ENCODE measurements at places on chromosomes 1 and 21.

DNA sequence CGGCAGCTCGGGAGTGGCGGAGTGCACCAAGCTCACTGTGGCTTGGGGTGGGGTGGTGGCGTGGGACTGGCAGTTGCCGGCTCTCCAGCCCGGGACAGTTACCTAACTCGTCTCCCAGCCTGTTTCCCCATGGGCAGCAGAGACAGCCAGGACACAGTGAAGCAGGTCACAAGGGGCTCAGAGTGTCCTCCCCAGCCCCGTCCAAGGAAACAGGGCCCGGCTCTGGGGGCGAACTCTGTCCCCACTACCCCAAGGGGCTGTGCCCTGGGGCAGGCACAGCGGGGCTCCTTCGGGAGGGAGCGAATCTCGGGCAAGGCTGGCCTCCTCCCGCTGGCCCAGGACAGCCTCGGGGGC, 759 bp downstream of the GPR157 start:
- no peak for DNase-seq

- no peak for DNase-seq
Observed at GRCh38 chr1:198638894-198639635, at the start of gene PTPRC. Gene PTPRC, plus strand, starts transcription at chr1:198639040. Its CDS starts 229 bp downstream, at chr1:198639269.

DNA sequence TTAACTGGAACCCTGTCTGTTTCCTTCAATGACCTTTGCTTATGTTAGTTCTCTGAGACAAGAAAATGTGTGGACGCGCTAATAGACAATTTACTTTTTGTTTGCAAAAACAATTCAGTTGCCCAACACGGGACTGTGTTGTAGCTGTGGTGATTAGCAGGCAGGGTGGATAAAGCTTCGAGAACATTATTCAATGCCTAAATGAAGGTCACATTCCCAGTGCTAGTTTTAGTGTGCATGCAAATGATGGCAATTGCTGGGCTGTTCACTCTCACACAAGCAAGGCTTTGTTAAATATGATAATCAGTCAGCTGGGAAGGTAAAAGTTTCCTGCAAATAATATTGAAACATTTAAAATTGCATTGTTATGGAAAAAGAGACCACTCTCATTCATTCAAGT, 188.4 kb downstream of the BACH1 start:
- no peak for DNase-seq

DNA sequence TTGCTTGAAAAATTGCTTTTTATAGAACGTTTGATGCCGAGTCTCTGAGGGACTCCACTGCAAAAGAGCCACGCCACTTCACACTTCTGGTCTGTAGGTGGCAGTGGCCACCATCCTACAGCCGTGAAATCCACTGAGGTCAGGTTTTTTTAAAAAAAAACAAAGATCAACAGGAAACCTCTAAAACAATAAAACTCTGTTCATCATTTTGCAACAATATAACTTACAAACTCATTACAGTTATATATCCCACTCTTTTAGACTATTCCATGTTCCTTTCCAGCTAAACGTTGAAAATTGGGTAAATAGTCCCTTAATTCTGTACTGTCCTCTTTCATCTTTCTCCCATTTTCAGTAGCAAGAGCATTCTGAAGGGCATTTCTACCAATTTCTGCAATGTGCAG, 64.6 kb upstream of the FMN2 start:
- no peak for DNase-seq

- DNase-seq = no peak
Observed at GRCh38 chr1:180042988-180043622, 88.5 kb downstream of the CEP350 start.

GRCh38 chr1:231584117-231584516, 42.5 kb upstream of the DISC1 start:
- DNase-seq = no peak

DNA sequence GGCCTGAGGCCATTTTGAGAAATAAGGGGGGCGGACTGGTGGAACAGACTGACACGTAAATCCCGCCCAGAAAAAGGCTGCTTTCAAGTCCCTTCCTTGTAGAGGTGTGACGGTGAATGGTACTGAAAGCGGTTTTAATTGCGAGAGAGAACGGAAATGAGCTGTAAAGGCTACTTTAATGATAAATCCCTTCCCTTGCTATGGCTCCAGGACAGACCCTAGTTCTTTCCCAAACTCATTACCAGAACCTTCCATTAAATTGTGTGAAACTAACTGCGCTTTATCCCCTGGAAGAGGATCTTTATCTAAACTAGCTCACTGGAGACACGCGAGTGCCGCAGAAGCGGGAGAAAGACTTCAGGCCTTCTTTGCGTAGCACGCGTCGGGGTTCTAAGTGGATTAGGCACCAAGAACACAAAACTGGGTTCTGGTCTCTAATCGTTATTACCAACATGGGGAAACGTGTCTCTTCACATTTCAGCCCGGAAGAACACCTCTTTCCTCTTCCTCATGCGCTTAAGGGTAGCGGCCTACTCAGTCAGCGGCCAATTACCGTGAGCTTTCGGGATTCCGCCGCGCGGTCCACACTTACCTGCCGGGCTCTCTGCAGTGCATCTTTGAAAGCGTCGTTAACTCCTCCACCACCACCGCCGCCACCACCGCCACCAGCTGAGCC, 441 bp downstream of the FUBP1 start:
- DNase-seq = no peak

GRCh38 chr21:26238646-26239045, 68.1 kb upstream of the APP start:
- no peak for DNase-seq

DNA sequence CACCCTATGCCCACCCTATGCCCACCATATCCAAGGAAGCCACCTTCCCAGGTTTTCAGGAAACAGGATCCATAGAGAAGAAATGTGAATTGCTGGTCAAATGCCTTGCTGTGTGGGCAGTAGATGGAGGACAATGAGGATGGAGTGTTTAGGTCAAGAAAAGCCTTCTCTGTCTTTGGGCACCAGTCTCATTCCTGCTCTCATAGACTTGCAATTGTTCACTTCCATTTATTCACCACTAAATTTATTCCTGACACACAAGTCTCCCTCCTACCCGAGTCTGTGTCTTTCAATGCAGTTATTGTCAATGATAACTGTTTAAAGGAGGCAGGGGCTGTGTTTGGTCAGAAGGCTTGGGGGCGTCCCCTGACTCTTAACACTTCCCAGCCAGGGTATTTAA, 48.0 kb upstream of the ITPKB start:
- no peak for DNase-seq

GRCh38 chr1:185813401-185813979, 79.3 kb downstream of the HMCN1 start:
- no peak for DNase-seq

DNA sequence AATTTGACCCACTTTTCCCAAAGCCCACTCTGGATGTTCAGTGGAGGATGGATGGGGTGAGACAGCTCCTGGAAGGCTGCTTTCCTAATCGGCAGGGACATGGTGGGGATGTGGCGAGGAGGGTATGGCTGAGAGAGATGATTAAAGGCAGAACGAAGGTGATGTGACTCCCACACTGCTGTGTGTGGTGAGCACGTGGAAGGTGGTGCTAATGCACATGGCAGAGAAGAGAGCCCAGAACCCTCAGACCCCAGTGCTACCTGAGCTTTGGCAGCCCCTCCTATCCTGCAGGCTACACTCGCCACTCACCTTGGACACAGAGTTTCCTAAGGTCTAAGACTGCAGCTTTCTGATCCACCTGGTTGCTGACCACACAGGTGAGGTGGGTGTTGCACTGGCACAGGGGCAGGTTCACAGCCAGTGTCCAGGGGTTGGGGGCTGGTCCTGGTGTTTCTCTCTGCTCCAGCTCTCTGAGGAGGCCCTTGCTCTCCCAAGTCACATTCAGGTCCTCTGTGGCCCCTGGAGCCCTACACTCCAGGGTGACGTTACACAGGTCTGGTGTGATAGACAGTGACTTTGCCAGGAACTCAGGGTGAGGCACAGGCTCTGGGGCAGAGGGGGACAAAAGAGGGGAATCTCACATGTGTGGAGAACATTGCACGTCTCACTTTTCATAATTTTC, 151.4 kb upstream of the ETV3 start:
- DNase-seq = no peak

DNA sequence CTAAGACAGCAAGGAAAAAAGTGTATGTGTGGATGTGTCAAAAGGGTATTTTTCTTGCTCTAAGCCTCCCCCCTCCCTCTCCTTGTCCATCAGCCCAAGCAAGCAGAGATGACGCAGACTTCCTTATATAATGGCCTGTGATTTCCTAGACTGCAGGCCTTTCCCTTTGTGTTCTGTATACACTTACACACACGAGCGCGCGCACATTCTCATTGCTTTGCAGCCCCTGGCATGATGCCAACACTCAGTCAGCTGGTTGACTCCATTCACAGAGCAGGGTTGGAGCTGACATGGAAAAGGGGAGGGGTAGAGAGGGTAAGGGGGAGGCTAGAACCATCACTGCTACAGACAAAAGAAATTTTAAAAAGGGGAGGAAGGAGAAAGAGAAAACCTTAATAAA, 41.8 kb downstream of the GATAD2B start:
- DNase-seq = no peak

GRCh38 chr1:232285138-232285537, 344.8 kb downstream of the SIPA1L2 start:
- DNase-seq = no peak

DNA sequence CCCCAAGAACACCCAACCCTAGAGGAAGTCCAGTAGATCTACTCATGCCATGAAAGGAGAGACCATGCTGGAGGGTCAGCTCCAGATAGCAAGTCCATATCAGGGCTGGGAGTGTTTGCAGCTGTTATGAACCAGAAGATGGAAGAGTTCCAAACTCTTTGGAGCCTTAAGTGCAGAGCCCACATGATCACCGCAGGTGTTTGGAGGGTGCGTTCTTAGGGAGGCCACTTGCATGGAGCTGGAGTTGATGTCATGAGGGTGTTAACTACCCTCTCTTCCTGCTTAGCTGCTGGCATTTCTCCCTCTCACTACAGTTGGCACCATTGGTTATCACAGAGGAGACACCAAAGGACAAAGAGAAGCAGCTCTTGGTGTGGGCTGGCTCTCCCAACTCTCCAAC, 616.9 kb downstream of the AJAP1 start:
- DNase-seq = no peak

GRCh38 chr1:202122639-202123335, at the start of gene GPR37L1:
Gene GPR37L1, plus strand, starts transcription at chr1:202122917. Its CDS starts 47 bp downstream, at chr1:202122964.
- no peak for DNase-seq

Measured in activated naive CD4-positive, alpha-beta T cell (primary cell).